ENCODE measurements at places on chromosomes 5 and 9.

- DNase-seq: no peak
These were observed 164.2 kb downstream of the MACROH2A1 start for GRCh38 chr5:135234666-135235401.

DNA sequence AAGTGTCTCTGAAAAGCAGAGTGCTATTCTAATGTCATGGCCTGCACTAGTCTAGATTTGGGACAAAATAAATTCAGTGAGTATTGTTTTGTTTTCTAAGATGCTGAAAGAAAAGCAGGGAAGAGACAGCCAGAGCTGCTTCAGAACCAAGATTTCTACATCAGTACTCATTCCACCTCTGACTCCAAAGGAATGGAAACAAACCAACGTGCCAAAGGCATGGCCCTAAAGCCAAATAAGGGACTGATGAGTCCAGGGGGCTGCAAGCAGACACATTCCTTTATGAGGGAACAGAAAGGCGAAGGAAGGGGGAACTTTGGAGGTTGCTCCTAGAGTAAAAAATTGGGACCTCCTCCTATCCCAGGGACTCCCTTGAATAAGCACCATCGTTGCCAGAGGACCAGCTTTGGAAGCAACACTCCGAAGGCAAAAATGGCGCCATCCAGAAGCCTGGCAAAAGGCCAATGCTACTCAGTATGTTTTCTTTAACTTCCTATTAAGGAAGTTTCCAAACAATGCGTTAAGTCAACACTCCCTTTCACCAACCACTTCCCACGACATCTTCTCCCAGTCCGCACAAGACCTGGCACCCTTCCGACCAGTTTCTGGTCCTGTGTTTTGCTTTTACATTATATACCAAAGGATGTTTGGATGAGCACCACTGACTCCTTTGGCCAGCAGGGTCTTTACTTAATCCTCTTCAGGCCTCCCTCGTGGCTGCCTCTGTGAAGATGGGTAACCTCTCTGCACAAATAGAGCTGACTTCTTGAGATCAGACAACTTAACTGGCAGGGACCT lies 31.6 kb downstream of the ADAM19 start:
- no peak for DNase-seq

DNA sequence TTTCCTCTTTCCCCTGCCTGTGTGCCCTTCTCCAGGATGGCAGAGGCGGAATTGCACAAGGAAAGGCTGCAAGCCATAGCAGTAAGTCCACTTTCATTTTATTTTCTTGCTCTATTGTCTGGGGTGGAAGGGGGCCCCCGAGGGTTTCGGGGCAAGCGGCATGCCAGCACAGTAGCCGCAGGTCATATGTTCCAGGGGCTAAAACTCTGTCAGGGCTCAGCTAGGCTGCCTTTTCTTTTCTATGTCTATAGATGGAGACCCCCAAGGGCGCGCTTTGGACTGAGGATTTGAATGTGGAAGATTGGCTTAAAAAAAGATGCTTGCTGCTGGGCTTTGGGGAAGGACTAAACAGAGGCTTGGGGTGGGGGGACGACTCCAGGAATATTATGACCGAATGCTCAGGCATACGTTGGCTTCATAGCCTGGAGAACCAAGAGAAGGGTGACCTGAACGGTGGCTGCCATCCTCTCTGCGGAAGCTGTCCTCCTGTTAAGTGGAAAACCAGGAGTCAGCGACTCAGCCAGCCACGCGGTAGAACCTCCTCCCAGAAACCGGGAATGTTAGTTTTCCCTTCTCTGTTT lies 545 bp downstream of the PALM2AKAP2 start:
- DNase-seq: no peak

DNA sequence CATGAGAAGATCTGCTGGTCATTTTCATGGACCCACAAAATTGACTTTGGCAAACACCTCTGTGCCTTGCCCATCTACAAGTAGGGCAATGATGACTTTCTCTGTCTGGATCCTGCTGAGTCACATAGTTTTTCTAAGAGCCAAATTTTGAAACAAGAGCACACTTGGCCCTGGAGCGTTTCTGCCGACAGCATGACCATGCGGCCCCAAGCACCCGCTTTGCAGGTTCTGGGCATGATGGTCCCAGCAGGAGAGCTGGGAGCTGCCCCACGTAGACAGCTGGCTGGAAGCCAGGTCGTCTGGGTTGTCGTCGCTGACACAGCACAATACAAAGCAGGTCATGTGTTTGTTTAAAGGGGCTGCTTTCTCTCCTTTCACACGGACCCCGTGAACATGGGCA lies 159.8 kb downstream of the SYK start:
- no peak for DNase-seq

- no peak for DNase-seq
These were observed 163.5 kb downstream of the NR2F1-AS1 start for GRCh38 chr5:93417490-93417889.

GRCh38 chr9:107982001-107982400 lies 492.4 kb upstream of the KLF4 start:
- DNase-seq: no peak

- no peak for DNase-seq
These were observed 53.5 kb downstream of the RGS3 start for GRCh38 chr9:113516840-113517577.

- DNase-seq: no peak
These were observed 164.8 kb downstream of the MACROH2A1 start for GRCh38 chr5:135234242-135234641.

DNA sequence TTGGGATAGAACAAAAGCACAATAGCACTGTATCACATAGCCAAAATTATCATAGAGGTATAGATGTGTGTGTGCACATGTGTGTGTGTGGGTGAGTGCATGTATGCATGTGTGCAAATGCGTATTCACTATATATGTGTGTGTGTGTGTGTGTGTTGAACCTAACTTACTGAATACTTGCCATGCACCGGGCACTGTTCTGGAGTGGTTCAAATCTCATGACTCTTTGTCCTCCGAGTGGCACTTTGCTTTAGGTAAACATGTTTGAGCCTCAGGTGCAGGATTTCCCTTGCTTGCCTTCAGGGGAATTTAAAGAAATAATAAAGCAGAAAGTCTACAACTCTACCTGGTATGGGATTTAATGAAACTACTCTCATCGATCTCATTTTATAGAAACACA lies 183.5 kb upstream of the GDNF start:
- DNase-seq: no peak

DNA sequence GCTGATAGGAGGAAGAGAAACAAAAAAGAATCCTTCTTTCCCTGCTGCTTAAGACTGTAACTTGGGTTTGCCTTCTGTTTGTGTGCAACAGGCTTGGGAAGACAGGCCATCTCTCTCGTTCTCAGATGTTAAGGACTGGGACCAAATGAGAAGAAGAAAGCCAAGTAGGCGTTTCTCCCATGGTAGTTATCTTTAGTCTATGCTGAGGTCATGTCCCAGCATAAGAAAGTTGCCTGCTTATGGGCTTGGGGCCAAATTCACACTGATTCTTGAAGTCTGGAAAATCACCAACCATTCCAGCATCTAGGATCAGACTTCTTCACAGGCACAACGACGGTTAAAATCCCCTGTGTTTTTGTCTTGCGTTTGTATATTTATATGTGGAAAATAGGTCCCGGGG lies 44.2 kb upstream of the PALM2AKAP2 start:
- DNase-seq: no peak

GRCh38 chr5:77397686-77398292 lies 94.3 kb downstream of the WDR41 start:
- no peak for DNase-seq

GRCh38 chr5:57346328-57346727 lies 136.3 kb downstream of the ACTBL2 start:
- no peak for DNase-seq

- no peak for DNase-seq
These were observed 155.6 kb downstream of the TRIM32 start for GRCh38 chr9:116842658-116843057.

GRCh38 chr5:128074953-128075352 lies 8.6 kb upstream of the SLC12A2 start:
- no peak for DNase-seq

- DNase-seq: no peak
These were observed 176.7 kb upstream of the HMHB1 start for GRCh38 chr5:143635146-143635752.

GRCh38 chr5:101142102-101142501 lies 239.0 kb upstream of the ST8SIA4 start:
- DNase-seq: no peak

DNA sequence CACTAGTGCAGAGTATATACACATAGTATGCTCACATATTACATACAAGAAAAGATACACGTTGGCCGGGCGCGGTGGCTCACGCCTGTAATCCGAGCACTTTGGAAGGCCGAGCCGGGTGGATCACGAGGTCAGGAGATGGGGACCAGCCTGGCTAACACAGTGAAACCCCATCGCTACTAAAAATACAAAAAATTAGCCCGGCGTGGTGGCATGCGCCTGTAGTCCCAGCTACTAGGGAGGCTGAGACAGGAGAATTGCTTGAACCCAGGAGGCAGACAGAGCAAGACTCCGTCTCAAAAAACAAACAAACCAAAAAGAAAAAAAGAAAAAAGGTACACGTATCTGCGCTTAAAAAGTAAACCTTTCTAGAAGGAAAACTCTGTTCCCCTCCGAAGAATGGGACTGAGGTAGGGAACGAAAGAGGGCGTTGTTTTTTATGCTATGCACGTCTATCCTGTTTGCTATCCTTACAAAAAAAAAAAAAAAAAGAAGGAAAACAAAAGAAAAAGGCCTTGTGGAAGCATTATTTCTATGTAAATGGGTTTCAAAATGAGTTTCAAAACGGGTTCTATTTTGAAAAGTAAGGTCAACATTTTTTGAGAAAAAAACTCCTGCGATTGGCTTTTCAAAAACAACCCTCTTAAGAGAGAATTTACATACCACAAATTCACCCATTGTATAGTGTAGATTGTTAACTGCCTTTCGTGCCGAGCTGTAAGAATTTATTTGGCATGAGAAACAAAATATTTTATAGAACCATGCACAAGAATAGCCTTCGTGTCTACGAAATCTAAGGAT lies 1.2 kb downstream of the AK3 start:
- no peak for DNase-seq

DNA sequence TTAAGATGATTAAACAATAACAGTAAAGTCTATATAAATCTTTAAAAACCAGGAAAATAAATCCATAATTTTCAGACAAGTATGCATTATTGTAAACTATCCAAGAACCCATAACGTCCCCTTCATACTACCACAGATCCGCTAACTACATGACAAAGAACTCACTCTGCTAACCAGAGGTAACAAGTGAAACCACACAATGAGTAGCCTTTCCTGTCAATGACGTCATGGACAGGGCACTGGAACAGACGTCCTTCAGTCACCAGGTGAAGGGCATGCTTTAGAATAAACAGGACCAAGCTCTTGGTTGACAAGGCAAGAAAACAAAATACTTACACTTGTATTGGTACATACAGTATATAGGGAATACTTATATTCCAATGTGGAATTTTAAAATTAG lies 45.2 kb downstream of the RNF130 start:
- DNase-seq: no peak

All from DMS 273 treated with DMSO at 0.1 percent for 48 hours (cell line).